ENCODE measurements at places on chromosomes 7 and 10.

DNA sequence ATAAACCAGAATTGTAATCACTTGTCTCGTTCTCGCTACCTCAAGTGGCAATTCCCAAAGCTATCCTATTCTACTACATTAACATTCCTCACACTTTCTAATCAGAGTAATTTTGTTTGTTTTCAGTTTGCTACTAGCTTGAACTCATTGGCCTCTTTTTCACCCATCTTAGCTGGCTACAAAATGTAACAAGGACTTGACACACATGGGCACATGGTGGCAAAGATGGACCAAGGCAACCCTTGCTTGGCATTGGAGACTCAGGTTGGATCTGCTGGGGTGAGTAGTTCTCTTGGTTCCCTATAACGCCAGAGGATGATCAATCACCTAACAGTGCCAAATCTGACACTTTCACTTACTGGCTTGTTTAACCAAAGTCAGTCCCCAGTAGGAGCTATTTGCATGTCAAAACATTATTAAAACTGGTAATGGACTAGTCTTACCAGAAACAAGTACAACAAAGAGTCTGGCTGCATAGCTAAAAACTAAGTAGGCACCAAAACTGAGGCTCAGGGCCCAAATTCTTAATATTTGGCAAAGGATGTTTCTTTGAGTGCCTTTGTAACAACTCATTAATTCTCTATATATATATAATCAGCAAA lies 1.9 kb downstream of the USP6NL start:
- no peak for DNase-seq

DNA sequence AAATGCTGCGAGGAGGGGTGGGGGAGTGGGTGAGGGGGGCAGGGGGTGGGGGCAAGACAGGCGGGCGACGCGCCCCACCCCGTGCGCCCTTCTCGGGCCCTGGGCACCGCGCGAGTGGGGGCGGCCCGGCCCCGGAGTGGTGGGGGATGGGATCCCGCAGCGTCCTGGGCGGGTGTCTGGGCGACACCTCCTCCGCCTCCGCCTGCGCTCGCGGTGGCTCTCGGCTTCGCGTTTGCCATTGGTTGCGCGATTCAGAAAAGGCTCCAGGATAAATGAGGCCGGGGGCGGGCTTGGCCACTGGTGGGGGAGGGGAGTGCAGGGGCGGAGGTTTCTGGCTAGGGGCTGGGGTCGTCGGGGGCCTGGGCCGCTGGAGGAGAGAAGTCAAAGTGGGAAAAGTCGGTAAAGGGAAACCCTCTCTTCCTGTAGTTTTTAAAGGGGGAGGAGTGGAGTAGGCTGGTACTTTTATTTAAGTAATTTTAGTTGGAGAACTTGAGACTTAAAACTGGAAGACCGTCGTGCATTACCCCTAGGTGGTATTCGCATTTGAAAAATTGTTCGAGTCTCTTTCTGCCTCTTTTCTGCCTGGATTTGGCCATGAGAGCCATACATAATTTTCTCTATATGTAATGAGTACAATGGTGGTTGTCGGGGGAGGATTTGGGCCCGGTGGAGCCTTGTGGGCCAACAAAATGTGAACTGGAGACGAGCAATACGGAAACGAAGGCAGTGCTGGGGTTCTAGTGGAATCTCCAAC lies 992 bp upstream of the IGF2BP3 start:
- DNase-seq, result no peak

- DNase-seq, result no peak
Measured at GRCh38 chr10:132583456-132583855, 45.9 kb downstream of the INPP5A start.

DNA sequence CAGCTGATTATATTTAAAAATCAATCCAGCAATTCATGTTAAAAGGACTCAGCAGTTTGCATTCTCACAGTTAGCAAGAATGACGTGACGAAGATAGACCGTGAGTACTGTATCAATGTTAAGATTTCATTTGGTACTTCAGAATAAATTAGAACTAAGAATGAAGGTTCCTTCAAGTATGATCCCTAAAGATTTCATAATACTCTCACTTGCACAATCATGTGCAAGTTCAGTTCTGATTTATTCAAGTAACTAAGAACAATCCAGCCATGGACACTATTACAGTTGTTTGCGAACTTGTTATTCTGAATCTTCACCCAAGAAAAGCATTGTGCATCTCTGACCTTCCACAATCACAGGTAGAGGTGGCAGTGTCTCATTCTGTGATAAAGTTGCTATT lies 7.7 kb downstream of the RHEB start:
- DNase-seq, result no peak

Measured in occipital lobe (tissue), 3 donors.